Mesendoderm (in vitro differentiated cells): ENCODE measurements at places on chromosomes 12 and 14.

- DNase-seq = no peak
Observed at GRCh38 chr14:55766071-55766470, 186.1 kb downstream of the KTN1 start.

GRCh38 chr12:98821232-98821631 is 176.1 kb downstream of the APAF1 start:
- peak; percentile 28 for DNase-seq

GRCh38 chr12:128268379-128268995 is 1.5 kb downstream of the TMEM132C start:
- DNase-seq = peak; percentile 8

GRCh38 chr12:130627175-130627574 is 88.9 kb downstream of the RIMBP2 start:
- no peak for DNase-seq

DNA sequence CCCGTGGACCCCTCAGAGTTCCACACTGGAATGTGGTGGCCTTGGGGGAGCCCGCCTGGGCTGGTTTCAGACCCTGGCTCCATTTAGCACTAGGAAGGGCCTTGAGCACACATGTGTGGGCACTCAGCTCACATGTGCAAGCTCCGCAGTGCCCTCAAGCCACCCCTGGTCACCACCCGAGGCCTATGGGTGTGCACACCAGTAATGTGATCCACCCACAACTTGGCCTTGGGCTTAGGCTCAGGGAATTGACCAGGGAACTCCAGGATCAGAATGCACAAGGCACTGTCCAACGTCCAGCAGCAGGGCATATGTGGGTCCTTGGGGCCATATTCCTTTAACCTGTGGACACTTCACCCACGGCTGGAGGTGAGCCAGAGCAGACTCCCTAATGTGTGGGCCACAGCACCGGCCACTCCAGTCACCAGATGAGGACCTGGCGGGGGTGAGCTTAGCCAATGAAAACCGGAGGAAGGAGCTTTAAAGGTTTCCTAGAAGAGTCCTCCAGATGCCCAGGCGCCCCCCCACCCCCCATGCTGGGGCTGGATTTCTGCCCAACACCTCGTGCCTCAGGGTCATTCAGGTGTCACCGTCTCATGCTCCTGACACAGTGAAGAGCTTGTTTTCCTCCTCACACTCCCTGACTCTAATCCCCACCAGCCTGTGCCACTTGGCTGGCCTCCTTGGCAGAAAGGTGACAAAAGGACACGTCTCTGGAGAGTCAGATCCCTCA is 209.2 kb downstream of the ZFP36L1 start:
- DNase-seq = no peak

- no peak for DNase-seq
Observed at GRCh38 chr12:79521576-79521975, 169.2 kb downstream of the PAWR start.

DNA sequence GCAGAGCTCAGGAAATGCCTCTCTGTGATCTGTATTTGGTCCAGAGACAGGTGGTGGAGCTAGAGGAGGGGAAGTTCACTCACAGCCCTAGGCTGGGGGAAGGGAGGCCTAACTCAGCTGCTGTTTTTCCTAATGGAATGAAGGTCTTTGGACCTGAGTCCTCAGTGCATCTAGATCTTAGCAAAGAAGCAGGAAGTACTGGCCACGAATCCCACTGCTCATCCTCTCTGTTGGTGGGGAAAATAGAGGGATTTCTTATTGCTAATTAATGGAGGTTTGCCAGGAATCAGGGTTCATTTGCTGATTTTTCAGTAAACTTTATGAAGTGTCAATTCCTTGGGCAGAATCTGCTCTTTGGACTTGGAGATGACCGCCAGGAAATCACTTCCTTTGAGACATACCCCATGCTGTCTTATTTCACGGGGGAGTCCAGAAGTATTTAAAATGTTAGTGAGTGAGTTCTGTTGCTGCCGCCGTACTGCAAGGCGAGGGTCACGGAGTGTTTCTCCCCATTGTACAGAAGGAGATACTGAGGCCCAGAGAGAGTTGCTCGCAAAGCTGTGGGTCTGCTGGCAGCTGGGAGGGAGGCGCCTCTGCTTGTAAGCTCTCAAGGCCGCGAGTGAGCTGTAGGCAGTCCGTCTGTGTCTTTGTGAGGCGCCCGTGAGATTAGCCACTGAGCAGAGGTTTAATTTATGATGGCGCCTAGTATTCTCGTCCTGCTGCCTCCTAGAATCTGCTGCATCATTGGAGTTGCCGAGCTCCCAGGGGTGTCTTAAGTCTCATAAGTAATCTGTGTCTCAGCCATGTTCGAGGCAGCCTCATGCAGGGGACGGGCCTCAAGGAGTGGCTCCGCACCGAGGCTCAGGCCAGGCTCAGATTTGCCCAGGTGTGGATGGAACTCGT is 88.2 kb downstream of the TSPAN9 start:
- DNase-seq = no peak

DNA sequence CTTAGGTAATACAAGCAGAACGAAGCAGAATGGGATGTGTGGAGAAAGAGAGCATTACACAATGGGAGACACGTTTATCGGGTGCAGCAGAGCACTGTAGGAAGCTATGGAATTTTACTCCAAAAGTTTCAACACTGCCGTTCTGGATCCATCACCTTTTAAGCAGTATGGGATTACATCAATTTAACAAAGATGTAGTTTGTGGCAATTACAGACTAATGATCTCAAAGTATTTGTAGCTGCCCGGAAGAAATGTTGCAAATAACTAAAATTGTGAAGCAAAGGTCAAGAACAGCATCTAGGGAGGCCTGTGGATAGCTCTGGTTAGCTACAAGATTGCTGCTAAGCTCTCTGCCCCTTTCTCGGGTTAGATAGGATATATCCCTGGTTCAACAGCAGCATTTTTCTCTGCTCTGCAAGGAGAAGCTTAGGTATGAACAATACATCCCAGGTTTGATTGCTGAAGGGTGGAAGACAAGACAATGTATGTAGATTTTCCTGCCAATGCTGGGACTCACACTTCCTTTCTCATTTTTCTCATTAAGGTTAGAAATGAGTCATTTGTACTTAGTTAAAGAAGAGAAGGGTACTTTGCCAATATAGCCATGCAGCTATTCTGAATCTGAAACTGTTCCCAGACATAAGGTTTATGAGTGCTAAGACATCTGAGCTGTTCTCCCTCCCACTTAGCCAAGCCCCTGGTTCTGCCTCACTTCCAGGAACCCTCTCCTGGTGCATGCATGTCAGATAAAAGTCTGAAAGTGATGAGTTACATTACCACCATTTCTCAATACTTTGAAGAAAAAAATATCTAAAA is 75.0 kb upstream of the HIF1A start:
- DNase-seq = no peak

DNA sequence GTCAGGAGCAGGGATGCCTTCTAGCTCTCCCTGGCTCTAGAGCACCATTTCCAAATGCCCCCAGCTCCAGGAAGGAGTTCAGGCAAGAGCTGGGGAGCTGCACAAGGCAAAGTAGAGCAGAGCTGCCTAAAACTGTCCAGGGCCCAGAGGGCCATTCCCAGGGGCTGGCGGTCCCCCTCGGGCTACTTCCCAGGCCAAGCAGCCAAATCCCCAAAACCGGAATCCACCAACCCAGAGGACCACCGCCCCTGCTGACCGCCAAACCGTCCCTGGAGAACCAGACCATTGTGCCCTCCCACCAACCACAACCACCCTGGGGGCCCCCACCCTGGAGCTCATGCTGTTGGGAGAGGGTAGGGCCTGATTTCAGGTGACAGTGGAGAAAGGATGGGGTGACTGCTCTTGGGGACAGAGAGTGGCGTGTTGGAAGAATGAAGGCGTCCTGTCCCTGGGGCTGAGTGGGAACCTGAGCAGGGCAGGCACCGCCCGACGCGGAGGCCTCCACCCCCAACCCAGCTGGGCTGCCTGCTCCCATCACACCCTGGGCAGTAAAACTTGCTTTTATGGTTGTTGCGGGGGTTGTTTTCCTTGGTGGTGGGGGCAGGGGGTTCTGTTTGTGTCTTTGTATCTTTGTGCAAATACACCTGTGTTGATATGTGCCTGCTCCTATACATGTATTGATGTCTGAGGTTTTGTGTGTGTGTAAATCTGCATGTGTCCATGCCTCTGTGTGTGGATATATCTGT is 24.0 kb upstream of the KRT78 start:
- DNase-seq = no peak

DNA sequence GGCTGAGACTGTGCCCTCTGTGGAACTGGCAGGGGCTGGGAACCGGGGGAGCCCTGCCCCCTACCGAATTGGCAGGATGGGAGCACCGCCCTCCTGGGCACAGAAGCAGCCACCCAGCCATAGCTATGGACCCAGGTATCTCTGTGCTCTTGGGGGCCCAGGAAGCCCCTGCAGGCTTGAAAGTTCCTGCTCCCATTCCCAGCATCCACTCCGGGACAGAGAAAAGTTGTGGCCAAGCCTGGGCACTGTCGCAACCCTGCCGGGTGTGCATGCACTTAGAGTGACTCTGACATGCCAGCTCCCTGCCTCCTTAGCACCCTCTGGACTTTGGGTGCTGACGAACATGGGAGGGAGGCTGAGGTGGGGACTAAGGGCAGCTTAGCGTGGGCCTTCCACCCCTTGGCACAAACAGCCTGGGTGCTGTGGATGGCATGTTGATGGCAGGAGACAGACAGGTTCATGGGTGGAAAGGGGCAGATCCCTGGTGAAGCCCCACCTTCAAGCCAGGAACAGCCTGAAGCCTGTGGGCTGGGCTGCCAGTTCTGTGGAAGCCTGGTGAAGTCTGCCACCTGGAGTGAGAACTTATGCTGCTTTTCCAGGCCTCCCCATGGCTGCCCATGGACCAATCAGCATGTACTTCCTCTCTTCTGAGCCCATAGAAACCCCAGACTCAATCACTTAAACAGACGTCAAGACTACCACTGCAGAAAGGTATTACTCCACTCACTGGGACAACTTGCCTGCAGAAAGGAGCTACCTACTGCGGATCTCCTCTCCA is 279.0 kb downstream of the ATXN7L3B start:
- peak; percentile 7 for DNase-seq

- DNase-seq = no peak
Observed at GRCh38 chr14:34733245-34733644, 18.9 kb upstream of the CFL2 start.

GRCh38 chr12:130582286-130582685 is 133.8 kb downstream of the RIMBP2 start:
- DNase-seq = no peak
